NCI-H524 treated with DMSO at 0.1 percent for 48 hours (cell line): ENCODE measurements at places on chromosomes 11 and 22.

GRCh38 chr11:29251738-29252137, 765.1 kb downstream of the KCNA4 start:
- DNase-seq: no peak

DNA sequence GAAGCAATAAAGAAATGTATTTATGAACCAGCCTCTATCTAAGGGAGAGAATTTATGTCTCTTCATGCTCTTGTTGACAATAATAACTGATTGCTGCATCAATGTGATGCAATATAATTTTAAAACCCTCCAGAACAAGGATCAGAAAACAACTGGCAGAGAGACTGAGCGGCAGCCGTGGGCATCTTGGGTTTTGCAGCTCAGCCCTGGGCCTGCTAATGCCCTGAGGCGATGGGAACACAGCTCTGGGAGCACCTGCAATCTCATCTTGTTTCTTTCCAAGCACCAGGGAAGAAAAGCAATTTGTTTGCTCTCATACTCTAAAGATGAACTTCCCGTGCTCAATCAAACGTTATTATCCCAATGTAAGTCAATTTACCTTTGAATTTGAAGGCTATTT, 245.7 kb downstream of the ST3GAL4 start:
- DNase-seq: no peak

- DNase-seq: no peak
These were observed 18.1 kb downstream of the PPP6R2 start for GRCh38 chr22:50361222-50361621.

GRCh38 chr11:73869332-73869949, 7.2 kb downstream of the COA4 start:
- DNase-seq: no peak

- DNase-seq: no peak
These were observed 62.5 kb downstream of the FEZ1 start for GRCh38 chr11:125433454-125434121.

DNA sequence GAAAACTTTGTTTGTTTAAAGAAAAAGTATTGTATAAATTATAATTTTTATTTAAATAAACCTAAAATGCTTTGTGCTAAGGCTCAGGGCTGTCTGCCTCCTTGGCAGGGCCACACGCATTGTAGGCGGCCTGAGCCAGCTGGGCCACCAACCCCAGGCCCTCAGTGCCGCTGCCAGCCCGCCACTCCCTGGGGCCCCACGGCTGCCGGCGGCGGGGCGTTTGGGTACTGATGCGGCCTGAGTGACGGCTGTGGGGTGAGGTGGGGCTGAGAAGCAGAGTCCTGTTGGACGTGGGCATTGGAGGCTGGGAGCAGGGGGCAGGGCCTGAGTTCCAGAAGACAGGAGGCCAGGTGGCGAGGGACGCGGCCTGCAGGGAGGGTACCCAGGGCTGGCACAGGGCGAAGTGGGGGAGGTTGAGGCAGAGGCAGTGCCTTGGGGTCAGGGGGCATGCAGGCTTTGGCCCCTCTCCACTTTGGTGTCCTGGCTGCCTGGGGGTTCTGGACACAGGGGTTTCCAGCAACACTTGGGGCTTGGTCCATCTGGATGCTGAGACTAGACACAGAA, 58.3 kb downstream of the CERK start:
- no peak for DNase-seq

GRCh38 chr11:61691380-61692156, 11.4 kb downstream of the DAGLA start:
- DNase-seq: no peak

DNA sequence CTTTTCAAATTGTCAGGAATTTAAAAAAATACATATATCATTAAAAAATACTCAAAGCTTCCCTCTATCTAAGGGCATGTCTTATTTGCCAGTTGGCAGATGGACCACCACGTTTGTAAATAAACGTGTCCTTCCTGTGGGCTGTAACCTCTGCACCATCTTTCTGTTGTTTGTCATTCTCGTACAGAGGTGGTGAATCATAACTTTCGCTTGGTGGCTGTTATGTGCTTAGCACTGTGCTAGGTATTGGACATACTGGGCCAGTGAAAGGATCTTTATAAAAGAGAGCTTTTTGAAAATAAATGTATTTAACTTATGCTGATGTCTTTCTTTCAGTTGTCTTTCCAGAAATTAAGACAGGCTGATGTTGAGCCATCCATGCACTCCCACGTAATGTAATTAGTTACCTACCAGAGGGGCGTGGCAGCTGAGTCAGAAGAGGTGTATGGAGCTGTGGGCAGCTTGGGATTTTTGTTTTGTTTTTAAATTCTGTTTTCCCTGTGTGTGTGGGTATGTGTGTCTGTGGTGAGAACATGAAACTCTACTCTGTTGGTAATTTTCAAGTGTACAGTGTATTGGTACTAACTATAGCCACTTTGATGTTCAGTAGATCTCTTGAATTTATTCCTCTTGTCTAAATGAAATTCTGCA, 62.7 kb downstream of the TECTA start:
- DNase-seq: no peak

GRCh38 chr11:80023386-80023785, 582.6 kb upstream of the TENM4 start:
- DNase-seq: no peak

GRCh38 chr11:93028960-93029522, 59.6 kb downstream of the MTNR1B start:
- DNase-seq: no peak

- peak; percentile 64 for DNase-seq
These were observed 19.9 kb downstream of the TRIM44 start for GRCh38 chr11:35682230-35683173.

- DNase-seq: no peak
These were observed at the start of gene GPR83 for GRCh38 chr11:94400839-94401772. Gene GPR83, minus strand, starts transcription at chr11:94401419. Its CDS starts 172 bp downstream, at chr11:94401247.

DNA sequence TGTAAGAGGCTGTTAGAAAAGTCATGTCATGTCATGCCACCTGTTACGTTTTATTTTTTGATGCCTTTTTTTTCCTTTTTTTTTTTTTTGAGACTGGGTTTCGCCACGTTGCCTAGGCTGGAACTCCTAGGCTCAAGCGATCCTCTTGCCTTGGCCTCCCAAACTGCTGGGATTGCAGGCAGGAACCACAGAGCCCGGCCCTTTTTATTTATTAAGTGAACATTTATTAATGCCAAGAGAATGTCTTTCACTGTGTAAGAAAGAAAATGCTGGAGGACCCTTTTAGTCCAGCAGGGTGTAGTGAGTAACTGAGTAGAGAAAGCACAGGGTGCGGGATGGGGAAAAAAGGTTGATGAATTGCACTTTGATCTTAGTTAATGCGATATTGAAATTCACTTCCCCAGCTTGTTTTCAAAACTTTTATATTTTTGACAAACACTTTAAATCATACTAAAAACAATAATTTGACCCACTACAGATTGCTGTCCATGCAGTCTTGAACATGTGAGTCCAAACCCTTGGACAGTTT, 2.3 kb upstream of the XBP1 start:
- DNase-seq: no peak

- no peak for DNase-seq
These were observed 17.8 kb upstream of the WNT7B start for GRCh38 chr22:45994491-45995404.

DNA sequence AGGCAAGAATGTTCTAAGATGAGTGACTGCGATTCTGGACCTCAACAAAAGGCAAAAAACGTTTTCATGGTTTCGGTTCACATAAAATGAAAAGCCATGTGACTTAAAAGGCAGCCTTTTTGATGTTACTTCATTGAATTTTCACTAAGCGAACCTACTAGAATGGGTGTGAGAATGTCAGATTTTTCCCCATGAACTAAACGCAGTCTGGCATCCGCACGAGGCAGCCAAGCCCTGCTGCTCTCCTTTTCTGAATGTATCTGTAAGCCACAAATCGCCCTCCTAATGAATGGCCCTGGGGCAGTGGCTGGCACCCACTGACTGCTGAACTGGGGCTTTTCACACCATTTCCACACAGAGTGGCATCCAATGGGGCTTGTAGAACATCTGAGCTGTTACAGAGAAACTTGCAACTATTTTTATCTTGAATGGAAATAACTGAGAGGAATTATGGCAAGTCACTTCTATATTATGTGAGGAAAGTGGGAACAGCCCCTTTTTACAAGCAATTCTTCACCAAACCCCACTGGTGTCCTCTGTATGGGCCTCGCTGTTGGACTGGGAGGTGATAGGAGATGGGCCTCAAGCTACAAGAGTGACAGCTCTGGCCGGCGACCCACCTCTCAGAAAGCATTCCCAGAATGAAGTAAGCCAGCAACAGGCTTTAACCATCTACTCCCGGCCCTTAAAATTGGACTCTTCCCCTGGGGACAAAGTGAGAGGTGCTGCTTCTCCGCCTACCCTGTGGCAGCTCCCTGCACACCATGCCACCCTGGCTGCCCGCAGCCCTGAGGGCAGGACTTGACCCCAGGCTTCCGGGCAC, 29.4 kb downstream of the PPP2R1B start:
- DNase-seq: no peak

DNA sequence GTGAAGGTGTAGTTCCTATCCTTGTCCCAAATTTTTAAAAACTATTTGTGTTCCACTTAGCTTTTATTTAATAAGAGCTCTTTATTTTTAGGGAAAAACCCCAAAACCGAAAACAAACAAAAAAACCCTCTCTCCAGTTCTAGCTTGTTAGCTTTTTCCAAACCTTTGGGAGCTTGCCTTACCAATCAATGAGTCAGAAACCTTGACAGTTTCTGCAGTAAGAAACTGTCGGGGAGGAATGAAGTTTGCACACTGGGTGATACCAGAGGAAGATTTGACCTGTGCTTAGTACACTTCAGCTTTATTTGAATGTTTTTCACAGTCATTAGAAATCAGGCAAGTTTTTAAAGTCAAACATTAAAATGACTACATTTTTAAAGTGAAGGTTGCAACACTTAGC, 105.0 kb downstream of the FAT3 start:
- DNase-seq: no peak

DNA sequence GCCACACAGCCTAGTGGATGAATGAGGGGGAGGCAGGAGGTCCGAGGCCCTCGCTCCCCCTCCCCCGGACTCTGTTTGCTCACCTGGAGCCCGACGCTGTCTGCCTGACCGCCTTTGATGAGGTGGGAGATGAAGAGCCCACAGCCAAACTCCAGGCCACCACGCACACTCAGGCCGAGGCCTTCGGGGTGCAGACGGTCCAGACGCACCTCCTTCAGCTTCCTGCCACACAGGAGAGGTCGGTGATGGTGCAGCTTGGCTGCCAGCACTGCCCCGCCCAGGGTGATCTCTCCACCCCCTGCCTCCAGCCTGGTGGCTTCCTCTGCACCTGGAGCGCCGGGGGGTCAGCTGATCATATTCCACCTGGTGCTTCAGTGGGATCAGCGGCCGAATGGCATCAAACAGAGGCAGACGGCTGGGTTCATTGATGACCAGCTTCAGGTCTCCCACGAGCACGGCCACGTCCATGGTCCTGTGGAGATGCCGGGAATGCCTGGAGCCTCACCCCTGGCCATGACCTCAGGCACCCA, 13.1 kb downstream of the USH1C start:
- DNase-seq: no peak

GRCh38 chr11:121964591-121964990, 151.4 kb downstream of the BLID start:
- DNase-seq: no peak

- no peak for DNase-seq
These were observed 53.4 kb downstream of the CD44 start for GRCh38 chr11:35192347-35192746.

GRCh38 chr22:45781966-45782365, 110.3 kb downstream of the ATXN10 start:
- DNase-seq: no peak

DNA sequence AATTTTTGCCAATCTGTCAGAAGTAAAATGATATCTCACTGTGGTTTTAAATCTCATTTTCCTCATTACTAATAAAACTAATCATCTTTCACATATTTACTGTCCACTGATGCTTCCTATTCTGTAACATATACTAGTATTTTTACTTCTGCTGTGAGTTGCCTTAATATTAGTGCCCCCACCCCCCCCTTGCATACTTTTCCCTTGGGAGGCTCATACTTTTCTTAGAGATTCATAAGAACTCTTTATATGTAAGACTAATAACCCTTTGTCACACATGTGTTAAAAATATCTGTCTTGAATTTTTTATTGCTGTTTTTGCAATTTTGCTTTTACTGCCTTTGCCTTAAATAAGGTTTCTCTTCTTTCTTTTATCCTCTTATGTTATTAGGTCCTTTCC, 87.2 kb downstream of the PHF21A start:
- no peak for DNase-seq

DNA sequence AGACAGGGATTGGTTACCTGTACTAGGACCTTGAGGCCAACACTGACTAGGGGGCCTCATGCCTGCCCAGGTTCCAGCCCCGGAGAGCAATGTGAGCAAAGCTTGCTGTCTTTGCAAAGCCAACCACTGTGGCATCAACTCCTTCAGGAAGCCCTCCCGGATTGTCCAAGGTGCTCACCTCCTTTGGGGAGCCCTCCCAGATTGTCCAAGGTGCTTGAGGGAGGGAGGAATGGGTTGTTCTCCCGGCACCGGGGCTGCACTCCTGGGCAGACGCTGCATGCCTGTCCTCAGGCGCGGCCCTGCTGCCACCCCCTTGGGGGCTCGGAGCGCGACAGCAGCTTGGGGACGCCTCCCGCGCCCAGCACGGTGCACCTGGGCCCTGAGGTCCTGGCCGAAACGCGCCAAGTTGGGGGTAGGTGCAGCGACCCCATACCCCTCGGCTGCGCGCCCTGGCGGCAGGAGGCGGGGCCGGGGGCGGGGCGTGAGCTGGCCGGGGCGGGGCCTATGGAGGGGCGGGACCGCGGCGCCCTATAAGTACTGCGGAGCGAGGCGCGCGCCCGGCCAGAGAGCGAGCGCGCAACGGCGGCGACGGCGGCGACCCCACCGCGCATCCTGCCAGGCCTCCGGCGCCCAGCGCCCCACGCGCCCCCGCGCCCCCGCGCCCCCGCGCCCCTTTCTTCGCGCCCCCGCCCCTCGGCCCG, at the start of gene CD81:
TSS of gene CD81 (plus strand) at position 560 of the 701 bp plus-strand sequence. CDS start 240 bp downstream, outside the sequence.
- DNase-seq: no peak

DNA sequence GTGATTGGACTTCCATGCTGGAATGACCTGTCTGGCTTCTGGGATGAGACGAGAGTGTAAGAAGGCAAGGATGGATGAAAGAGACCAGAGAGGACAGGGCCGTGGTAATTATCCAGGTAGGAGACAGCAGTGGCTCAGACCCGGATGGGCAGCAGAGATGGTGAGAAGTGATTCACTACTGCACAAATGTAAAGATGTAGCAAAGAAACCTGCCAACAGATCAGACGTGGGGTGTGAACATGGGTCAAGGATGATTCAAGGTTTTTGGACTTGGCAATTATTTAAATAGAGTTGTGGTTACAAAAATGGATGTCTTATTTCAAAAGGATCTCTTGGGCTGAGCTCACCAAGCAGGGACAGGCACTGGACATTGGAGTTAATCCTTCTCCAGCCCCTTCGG, 32.7 kb downstream of the RIBC2 start:
- DNase-seq: no peak
